NCI-H1092 (cell line): ENCODE measurements at places on chromosomes 16 and 17.

- DNase-seq = no peak
These were observed 730 bp downstream of the KAT7 start for GRCh38 chr17:49789243-49789578.

DNA sequence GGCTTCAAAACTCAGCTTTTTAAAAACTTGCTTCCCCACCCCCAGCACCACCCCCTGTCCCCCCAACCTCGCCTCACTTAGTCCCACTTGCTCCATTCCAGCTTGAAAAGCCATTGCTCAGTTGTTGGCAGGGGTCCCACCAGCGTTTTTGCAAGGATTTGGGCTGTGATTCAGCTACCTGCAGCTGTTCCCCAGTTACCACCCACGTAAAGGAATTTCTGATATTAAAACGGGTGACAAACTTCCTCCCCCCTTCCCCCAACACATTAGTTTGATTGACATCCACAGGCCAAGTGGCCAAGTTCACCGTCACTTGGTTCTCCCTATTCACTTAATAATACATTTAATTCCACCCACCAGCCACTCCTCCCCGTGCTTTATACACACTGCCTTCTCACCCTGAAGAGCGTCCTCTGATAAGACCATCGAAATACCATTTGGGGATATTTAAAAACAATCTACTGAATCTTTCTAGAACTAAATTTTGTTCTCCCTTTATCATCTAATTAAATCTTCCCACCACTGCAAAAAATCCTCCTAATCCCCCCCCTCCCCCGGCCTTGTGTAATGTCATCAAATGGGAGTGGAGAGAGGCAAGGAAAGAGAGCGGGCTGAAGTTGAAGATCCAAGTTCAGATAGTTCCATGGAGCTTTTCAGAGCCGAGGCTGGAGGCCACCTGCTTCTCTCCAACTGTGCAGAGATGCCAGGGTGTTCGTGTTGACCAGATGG lies 55.1 kb downstream of the SOX9 start:
- DNase-seq = no peak

GRCh38 chr17:60156746-60157145 lies 7.0 kb downstream of the CA4 start:
- DNase-seq = no peak

GRCh38 chr17:79785900-79786810 lies 8.2 kb downstream of the CBX2 start:
- no peak for DNase-seq

DNA sequence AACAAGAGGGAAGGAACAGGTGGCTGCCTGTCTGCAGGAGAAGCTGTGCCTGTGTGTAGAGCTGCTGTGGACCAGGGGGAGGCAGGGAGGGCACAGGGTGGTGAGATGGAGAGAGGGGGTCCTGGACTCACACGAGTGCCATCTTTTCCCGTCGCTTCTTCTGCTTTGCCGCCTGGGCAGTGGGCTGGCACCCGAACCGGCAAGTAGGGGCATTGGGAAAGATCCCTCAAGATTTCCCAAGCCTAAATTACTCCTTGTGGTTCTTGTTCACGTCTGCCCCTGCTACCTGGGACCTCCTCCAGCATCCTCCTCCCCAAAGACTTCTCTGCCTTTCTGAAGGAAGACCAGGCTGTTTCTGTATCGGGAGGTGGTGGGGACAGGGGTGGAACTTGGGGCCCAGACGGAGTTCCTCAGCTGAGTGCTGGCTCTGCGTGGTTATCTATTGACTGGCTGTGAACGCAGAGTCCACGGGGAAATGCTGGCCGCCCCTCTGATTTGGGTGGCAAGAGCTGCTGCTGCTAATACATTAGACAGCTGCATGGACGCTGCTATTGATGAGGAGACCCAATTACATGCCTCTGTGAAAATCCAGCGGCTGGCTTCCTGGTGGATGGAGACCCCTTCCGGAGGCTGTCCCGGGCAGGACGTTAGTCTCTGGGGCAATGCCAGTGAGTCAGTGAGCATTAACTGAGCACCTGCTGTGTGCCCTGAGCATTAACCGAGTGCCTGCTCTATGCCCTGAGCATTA lies 114.5 kb downstream of the OR1D5 start:
- DNase-seq = no peak

GRCh38 chr16:47311738-47312505 lies 148.9 kb downstream of the ITFG1 start:
- no peak for DNase-seq

- DNase-seq = no peak
These were observed 676 bp downstream of the CPD start for GRCh38 chr17:30379303-30379902.

- DNase-seq = no peak
These were observed 5.5 kb downstream of the NARF start for GRCh38 chr17:82463925-82464566.

DNA sequence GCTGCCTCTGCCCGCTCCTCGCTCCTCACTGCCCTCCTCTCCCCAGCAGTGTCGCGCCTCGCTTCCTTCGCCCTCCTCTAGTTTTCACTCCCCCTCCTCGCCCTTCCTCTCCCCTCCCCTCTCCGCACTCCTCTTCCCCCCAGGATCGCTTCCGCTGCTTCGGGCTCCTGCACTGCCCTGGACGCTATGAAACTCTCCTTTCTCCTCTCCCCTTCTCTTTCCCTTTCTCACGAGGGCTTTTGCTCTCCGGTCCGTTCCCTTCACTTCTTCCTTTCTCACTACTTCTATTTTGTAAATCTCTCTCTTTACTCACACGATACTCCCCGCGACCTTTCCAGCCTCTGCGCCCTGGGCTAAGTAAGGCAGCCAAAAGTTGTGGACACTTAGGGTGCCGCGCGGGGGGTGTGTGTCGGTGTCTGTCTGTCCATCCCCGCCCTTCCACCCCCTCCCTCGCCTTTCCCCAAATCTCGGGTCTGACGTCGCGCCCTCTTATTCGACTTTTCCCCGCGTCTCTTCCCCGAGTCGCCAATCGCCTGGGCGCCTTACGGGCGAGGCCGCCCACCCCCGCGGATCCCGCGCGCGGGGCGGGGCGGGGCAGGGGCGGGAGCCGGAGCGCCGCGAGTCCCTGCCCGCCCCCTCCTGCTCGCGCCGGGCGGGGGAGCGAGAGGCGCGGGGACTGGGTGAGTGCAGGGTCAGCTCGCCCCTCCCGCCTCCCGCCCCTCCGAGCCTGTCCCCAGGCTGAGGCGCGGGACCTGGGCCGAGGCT lies at the start of gene IRX3:
Gene IRX3, minus strand, starts transcription at position 422 of the 765 bp plus-strand sequence. CDS start 737 bp downstream, outside the sequence.
- DNase-seq = peak; percentile 86

DNA sequence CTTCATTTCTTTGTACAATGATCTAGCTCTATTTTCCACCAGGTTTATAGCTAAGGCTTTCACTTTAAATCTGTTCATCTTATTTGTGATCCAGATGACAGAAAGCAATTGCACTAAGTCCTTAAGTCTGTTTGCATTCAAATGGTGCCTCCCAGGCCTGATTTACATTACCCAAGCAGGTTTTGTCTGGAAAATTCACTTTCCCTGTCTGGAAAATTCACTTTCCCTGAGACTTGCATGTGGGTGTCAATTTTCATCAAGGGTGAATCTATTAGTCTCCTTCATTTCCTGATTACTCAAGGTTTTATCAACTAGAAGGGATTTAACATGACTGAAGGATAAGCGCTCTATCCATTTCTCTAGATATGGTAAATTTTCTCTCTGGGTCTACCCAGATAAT lies 1480.2 kb upstream of the GOT2 start:
- no peak for DNase-seq

DNA sequence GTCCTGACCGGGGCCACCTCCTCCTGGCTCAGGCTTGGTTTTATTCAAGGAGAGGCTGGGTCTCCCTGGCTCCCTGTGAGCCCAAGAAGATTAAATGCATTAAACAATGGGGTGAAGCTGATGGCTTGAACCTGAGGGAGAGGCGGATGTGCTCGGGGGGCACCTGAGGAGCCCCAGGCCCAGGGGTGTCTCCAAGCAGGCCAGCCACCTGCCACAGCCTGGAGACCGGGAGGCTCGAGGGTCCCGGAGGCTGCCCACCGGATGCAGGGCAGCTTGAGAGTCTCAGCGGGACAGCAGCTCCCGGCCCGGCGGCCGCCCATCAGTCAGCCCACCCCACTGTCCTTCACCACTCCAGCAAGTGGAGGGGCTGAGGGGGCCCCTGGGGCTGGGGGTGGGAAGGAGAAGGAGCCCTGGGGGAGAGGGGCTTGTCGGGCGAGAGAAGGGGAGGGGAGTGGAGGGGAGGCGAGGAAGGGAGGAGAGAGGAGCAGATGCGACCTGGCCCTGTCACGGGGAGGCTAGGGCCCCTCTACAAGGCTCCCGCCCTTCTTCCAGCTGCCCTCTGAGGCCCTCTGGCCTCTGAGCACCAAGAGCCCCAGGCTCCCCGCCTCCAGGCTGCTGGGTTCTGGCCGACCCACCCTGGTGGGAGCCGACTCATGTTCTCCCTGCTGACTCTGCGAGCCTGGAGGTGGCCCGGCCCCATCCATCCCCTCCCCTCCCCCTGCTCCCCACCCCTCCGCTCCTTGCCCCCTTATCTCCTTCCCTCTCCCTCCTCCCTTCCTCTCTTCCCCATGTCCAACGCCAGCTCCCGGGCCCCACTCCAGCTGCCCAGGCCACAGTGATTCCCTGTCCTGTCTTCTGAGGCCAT lies 13.2 kb downstream of the CD7 start:
- DNase-seq = no peak

GRCh38 chr16:57590654-57591085 lies 37.8 kb upstream of the ADGRG1 start:
- DNase-seq = no peak

DNA sequence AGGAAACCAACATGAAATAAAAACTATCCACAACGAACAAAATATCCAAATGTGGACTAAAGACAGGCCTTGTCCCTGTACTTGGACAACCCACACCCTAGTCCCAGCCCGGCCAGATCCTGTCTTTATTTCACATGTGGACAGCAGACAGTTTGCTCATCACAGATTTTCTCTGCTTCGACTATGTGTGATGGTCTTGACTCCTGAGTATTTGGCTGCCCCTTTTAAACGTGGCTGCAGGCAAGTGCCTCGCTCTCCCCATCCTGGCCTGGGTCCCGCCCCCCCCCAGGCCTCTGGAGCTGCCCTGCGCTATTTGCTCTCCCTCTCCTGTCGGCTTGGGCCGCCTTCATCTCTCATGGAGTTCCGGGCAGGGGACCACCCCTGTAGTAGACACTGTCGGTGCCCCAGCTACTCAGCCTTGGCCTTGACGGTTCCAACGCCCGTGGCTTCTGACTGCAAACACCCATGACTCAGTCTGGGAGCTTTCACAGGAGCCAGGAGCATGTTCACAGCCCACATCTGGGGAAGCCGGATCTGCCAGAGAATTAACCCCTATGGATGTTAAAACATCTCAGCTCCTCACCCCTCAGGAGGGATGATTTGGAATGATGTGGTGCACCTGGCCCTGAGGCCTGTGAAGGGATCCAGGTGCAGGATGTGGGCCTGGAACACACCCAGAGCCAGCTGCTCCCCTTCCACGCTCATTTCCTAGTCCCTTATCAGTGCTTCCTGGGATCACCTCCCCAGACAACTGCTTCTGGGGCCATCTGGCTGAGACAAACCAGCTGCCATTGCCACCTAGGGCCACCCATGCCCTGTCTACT lies 229.7 kb upstream of the RPL38 start:
- DNase-seq = no peak

- no peak for DNase-seq
These were observed 33.6 kb downstream of the HAPSTR1 start for GRCh38 chr16:9124908-9125584.

DNA sequence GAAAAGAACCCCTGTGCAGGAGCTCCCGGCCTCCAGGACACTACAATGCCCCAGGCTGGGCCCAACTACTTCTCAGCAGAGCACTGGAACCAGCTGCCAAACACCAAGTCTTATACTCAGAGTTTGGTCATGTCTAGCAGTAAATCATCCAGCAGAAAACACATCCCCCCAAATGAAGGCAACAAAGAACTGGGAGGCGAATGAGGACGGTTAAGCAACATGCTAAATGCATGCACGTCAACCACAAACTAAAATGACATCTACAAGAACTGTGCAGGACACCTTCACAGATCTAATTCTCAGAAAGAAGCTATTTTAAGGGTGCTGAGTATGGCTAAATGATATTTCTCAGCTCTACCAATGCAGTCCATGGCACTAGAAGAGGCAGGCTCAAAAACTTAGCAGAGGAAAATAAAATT lies 7.6 kb upstream of the IRX5 start:
- no peak for DNase-seq

GRCh38 chr17:62705156-62705777 lies 77.8 kb downstream of the MRC2 start:
- no peak for DNase-seq

DNA sequence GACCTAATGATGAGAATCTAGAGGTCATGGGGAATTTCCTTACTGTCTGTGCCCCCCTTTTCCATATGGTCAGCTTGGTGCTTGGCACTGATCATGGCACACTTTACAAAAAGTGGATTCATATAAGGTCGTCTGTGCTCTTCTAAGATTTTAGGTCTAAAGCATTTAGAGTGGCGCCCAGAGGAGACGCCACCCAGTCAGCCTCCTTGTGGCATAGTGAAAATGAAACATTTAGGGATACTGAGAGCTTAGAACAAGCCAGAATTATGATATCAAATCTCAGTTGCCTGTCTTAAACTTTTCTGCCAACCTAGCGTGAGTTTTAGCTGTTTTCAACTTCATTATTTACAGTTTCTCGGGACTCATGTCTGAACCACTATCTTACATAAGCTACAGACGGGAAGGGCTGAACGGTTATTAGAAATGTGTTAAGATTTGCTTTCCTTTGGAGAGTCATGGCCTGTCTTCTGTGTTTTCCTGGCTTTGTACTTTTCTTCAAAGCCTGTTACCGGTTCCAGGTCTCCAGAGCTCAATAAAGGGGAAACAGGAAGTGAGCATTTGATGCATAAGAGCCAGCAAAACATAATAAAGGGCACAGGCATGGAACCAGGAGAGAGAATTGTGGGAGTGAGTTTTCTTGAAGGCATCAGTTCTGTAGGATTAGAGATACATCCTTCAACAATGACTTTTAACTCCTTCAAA lies 13.7 kb downstream of the ZNRF1 start:
- DNase-seq = no peak

- DNase-seq = no peak
These were observed 9.9 kb upstream of the KDM8 start for GRCh38 chr16:27193300-27193990.

GRCh38 chr16:63361032-63361624 lies 1324.9 kb upstream of the CDH8 start:
- DNase-seq = peak; percentile 41

DNA sequence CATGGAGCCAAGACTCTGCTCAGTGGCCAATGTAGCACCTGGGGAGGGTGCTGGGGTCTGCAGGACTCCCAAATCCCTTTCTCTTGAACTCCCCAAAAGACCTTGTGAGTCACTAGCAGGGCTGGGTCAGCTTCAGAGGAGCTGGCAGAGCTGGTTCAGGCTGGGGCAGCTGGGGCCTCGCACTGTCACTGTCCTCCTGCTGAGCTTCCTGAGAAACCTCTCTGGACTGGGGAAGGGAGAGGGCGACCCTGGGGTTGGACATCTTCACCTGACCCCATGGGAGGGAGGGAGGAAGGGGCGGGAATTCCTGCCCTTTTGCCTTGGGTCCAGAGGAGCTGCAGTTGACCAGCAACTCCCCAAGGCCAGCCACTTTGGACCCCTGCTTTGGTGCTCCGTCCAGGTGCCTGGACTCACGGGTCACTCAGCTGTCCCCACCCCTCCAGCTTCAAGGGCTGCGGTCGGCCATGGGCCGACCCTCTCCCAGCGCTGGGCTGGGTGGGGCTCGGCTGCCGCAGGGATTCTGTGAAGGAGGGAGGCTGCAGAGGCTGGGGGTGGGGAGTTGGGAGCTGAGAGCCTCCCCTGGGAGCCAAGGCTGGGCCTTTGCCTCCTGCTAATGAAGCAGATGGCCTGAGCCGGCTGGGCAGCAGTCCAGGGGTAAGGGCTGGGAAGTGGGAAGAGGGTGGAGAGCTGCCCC lies 9.2 kb downstream of the FMNL1 start:
- peak; percentile 92 for DNase-seq

- no peak for DNase-seq
These were observed 10.9 kb upstream of the COL1A1 start for GRCh38 chr17:50212121-50212843.
